ENCODE measurements at places on chromosomes 16 and 17.

DNA sequence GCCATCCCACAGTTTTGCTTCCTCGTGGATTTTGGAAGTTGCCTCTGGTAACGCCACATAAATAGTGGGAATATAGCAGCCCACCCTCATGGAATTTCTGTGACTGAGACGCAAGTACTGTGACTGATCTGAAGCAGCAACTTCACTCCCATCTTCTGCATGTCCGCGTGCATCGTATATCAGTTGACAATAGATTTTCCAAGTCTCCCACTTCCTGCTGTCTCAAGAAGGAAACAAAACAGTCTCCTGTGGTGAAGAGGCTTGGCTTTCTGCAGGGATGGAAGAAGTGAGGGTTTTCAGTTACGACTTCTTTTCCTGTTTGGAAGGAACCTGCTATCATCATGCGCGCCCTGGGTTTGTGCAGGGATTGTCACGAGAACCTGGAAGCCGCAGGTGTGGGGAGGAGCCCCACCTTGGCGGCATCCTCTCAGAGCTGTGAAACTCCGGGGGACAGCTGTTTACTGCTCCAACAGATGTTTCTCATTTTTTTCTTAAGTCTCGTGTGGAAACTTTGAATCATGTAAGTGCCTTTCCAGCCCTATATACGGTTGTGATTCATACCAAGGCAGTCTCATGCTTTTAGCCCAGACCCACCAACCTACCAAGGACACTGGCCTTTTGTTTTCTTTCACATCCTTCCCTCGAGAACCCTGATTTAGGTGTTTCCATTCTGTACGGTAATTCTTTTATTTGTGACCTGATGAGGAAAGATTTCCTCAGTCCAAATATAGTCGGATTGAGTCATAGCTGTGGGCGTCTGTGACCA, 57.5 kb downstream of the WIPI1 start:
- DNase-seq: no peak

GRCh38 chr16:17526956-17527937, 56.5 kb upstream of the XYLT1 start:
- DNase-seq: no peak

DNA sequence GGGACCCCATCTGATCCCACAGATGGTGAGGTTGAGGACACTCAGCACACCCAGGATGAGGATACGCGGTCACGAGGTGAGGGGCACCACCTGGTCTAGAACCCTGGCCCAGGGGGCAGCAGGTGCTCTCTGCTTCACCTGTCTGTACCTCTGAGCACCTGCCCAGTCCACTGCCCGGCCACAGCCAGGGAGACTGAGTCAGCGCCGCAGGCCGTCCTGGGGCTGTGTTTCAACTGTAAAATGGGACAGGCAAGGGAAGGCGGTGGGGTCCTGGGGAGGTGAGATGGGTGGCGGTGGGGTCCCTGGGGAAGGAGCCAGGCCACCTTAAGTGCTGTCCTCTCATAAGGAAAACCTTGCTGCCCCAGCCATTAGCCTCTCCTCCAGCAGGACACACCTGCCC, 60.4 kb downstream of the ENGASE start:
- DNase-seq: no peak

GRCh38 chr17:43905400-43905984, 1.8 kb downstream of the MPP2 start:
- DNase-seq: no peak

DNA sequence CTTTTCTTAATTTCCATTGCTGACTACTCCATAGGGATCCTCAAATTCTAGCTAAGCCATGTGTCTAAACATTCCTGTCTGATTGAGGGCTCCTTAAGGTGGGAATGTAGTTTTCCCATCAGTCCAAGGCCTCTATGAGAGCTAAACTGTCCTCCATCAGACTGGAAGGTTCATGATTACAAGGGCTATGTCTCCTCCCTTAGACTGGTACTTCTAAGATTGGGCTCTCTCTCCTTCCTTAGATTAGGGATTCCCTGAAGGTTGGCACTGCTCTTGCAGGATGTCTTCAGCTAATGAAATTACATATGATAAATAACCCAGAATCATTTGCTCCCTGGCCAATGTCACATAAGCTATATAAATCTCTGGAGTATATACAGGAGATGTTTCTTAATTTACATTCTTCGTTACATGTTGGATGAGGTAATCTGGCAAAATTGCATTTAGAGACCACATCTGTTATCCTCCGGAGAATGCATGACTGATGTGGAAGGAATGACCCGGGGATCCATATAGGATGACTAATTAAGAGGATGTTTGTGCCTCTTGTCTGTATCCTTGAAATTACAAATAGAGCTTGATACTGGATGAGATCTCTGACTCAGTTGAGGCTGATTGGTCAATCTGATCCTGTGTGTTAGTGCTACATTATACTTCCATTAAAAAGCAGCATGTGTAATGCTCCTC, 14.2 kb downstream of the B4GALNT2 start:
- no peak for DNase-seq

DNA sequence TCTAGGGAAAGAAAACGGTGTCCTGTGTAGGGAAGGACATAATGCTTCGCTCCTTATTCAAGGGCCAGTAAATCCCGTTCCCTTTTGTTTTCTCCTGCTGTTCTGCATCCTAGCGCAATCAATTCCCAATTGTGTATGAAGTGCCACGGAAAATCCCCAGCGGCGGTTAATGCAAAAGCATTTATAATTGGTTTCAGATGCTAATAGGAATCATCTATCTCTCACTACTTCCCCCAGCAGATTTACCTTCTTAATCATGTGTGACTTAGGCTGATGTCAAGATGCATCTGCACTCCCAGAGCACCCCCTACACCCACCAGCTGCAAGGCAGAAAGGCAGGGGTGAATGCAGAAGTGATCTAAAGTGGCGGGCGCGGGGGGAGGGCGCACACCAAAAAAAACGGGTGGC, 32.7 kb upstream of the SSTR2 start:
- no peak for DNase-seq

DNA sequence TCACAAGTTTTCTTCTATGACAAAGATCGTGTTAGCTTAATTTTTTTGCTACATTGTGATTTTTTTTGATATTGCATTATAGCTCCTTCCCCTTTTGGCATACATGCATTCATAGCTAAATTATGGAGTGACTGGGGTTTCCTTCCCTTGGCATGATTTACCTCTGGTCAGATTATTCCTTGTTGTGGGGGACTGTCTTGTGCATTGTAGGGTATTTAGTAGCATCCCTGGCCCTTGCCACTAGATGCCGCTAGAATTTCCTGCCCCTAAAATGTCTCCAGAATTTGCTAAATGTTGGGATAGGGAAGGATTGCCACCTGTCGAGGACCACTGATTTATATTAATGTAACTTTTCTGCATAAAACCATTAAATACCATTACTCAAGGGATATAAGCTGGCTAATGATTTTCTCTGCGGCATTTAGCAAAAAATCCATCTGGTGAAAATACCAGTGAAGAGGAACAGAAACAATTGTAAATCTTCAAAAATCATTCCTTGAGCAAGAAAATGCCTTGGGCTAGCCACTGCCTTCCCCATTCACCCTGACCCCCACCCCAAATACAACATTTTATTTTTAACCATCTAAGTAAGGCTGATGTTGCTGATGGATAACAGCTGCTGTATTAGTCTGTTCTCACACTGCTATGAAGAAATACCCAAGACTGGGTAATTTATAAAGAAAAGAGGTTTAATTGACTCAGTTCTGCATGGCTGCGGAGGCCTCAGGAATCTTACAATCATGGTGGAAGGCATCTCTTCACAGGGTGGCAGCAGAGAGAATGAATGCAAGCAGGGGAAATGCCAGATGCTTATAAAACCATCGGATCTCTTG, 195.2 kb downstream of the MAP2K6 start:
- DNase-seq: no peak

GRCh38 chr16:19524616-19525384, 1.1 kb downstream of the CCP110 start:
- DNase-seq: no peak

GRCh38 chr17:2547176-2547575, 35.5 kb upstream of the METTL16 start:
- DNase-seq: no peak

DNA sequence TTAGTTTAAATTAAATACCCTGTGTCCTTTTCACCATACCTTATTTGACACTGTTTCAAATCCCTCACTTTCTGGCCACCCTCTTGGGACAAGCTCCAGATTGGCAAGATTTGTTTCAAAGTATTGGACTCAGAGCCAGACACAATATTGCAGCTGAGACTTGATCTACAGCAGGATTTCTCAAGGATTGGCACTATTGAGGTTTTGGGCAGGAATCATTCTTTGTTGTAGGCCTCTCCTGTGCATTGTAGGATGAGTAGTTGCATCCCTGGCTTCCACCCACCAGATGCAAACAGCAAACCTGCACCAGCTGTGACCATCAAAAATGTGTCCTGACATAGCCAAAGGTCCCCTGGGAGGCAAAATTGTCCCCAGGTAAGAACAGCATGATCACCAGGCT, 181.2 kb downstream of the CHD9NB start:
- DNase-seq: no peak

DNA sequence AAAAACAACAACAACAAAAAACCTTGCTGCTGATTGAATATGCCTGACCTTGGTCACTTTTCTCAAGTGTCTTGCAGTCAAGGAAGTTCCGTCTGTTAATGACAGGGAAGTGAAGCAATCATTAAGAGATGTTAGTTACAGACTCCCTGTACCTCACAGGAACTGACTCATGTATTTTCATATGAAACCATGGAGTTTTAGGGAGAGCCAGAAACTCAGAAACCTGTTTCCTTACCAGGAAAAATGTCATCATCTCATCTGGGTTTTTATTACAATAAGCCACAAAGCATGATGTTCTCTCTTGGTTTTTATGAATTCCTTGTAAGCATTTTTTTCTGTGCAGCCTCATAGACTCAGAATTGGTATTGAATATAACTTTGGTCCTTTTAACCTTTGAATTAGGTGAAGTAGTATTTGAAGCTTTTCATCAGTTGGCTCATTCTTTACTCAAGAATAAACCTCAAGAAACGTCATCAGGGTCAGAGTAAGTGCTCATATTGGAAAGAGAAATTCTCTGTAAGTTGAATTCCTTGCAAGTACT, 10.3 kb downstream of the LYRM1 start:
- DNase-seq: no peak

GRCh38 chr17:52178012-52178411, 19.5 kb upstream of the CA10 start:
- DNase-seq: no peak

DNA sequence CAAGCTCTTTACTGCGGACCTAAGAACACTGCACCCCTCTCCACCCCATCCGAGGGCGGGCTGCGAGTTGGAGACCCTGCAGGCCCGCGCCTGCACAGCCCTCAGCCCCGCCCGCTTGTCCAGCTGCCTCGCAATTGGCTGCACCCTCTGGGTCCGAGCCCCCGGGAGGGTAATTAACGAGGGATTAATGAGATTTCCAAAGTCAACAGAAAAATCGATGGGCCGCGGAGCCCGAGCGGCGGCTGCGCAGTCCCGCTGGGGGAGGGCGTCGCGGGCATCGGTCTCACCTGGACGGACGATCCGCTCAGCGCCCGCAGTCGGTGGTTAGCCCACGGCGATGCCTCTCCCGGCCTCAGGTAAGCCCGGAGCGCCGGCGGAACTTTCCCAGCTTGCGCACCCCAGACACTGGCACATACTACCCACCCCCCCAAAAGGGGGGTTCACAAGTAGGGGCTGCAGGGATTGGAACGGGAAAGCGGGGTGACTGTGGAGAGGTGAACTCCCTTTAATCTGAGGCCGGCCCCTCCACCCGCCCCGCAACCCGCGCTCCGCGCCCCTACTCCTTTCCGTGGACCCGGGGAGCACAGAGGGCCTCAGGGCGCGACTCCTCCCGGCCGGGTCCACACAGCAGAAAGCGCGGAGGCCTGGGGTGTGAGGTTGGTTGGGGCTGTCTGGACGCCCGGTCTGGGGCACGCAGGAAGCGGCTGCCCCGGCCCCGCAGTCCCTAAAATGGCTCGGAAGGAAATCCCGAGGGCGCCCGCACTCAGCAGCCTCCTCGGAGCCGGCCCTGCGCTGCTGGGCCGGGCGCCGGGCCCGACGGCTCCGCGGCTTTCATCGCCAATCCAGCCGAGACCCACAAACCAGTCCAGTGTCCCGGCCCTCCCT, at the start of gene OTOP3:
Gene OTOP3 (plus strand): TSS at position 314 of the 885 bp plus-strand sequence. CDS start 24 bp downstream, at position 338.
- no peak for DNase-seq

DNA sequence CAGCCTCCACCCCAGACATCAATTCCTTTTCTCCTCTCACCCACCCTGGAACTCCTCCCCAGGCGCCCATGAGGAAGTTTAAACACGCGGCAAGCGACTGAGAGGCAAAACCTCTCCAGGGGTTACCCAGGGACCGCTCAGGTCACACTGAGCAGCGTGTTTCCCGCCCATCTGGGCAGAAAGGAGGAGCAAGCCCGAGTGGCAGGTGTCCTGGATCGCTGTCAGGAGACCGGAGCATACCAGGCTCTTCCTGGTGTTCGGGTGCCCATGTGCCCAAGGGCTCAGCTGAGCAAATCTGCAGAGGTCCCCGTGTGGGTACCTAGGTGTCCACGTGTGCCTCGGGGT, 491 bp downstream of the SLC25A19 start:
- no peak for DNase-seq

Data from activated CD8-positive, alpha-beta memory T cell treated with anti-CD3 and anti-CD28 coated beads, Interleukin-2, amount 50 U/mL, for 4 hours (primary cell).